ENCODE measurements at places on chromosomes 5 and 9.

GRCh38 chr5:123422433-123423277, 548 bp downstream of the CEP120 start:
- no peak for DNase-seq

DNA sequence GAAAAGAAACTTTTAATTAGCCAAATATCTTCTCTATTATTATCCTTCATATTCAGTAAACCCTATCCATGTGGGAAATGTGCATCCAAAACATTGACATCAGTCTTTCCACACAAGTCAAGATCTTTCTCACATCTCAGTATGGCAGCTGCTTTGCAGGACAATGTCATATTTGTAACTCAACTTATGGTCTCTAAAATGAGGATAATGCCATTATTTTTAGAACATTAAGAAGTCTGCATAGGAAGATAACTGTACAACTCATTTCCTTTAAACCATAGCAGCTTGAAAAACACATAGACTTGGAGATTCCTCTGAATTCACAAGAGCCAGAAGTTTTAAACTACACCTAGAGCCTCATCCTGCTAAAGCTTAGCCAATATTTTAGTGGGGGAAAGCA, 43.7 kb downstream of the MCTP1 start:
- DNase-seq, result no peak

- no peak for DNase-seq
Measured at GRCh38 chr5:159884917-159885620, 31.2 kb upstream of the ADRA1B start.

- DNase-seq, result no peak
Measured at GRCh38 chr5:1709171-1709803, 90.3 kb downstream of the MRPL36 start.

DNA sequence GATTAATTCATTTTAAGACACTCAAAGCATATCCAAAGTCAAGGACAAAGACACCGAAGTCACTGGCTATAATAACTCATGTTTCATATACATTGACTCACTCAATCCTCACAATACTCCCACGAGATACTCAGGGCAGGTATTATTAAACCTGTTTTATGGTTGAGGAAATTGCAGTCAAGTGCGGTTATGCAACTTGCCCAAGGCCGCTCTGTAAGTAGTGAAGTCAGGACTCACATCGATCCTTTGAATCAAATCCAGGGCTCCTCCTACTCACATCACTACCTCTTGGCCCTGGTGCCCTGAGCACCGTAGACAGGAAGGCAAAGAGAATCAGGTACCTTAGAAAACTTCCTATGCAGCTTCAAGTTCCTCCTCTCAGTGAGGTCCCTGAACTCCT, 87.8 kb upstream of the APC start:
- no peak for DNase-seq

GRCh38 chr5:168072665-168073064, 218.8 kb upstream of the WWC1 start:
- DNase-seq, result no peak

GRCh38 chr9:130058154-130058553, 4.4 kb downstream of the GPR107 start:
- no peak for DNase-seq

DNA sequence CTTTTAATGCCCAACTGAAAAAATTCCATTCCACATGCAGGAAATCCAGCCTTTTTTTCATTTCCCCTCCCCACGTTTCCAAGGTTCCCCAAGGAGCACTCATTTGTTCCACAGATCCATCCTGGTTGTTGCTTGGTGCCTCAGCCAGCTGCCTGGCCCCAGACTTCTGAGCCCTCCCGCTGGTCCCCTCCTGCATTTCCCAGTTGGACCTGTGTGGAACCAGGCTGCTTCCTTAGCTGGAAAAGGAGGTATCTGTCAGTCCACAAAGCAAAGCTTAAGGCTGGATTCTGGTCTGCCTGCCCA, 44.8 kb downstream of the ANGPTL2 start:
- DNase-seq, result no peak

DNA sequence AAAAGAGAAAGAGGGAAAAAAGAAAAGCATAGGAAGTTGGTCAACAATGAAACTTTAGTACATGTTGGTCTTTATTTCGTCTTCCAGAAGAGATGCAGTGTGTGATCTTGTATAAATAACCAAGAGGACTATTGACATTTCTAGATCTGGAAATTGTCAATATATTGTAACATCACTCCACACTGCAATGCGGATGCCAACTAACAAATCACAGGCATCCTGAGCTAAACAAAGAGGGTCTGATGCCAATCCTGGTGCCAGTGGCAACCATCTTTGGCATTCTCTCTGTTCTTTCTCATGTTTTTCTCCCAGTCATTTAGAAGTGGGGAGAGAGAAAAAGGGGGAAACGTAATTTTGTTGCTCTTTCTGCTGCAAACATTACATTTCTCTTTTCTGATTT, 9.7 kb downstream of the NFIB start:
- no peak for DNase-seq

GRCh38 chr9:16211946-16212345, 658.5 kb downstream of the BNC2 start:
- DNase-seq, result no peak

DNA sequence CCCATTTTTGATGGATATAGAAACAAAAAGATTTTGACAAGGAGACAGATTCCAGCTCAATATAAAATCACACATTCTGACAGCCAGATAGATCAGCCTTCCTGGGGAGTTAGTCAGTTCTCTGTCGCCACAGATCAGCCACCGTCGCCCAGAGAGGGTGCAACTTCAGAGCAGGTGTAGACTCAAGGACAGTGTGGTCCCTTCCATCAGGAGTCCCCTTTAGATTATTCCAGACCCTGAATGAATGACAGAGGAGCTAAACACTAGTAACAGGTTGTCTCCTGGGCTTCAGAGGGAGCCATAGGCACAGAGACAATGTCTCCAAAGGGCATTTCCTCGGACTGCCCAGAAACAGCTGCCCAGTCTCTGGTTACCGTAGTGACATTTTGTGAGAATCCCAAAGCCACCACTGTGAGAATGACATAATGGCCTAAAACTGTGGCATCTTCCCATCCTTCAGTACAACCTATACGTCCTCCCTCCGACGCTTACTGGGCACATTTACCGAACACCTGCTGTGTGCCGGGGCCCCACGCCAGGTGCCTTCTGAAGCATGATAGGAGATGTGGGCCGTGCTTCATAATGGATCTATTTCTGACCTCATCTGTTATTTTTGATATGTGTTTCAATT, 47.4 kb upstream of the SLC2A8 start:
- DNase-seq, result no peak

DNA sequence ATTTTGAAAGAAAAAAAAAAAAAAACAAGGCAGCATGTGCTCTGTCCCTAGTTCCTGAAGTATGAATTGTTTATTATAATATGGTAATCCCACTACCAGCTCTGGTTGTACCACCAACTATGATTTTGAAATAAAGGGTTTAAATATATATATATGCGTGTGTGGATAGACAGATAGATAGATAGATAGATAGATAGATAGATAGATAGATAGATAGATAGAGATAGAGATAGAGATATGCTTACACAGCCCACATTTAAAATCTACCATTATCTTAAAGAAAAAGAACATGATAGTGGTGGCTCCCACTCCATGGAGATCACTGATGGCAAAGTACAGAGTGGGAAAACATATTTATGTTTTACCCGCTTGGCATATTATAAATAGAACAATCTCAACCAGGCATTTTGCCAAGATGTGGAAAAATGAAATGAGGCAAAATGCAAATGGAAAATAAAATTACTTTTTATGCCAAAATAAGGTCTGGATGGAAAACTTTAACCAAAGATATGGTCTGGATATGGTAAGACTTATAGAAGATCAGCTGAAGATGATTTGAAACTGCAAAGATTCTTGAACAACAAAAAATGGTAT, 170.0 kb downstream of the ARL15 start:
- no peak for DNase-seq

DNA sequence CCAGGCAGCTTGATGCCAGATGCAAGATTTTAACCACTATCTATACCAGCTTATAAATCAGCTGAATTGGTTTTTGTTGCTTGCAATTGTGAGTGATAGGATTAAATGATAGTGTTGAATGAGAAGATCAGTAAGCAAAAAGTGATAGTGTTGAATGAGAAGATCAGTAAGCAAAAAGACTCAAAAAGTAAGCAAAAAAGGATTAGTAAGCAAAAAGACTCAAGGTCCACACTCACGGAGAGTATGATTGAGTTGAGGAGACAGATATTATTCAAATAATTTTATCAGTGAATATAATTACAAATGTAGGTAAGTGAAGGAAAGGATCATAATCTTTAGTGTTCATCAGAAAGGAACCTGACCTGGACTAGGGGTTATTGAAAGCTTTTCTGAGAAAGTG, 58.0 kb upstream of the ARRDC3 start:
- no peak for DNase-seq

DNA sequence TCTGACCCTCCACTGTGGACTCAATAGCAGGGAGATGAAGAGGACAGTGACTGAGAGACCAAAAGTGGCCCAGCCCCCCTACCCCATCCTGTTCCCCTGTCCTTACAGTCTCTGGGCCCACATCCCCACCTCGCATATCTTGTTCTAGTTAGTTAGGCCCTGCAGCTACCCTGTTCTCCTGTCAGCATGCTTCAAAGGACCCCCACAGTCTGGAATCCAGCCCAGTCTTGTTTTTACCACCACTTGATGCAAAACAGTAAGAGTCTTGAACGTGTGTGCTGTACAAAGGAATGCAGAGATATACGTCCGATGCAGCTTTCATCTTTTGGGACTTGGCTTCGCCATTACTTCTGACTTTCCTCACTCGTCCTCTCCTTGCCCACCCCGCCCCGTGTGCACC, 12.2 kb upstream of the POMT1 start:
- DNase-seq, result no peak

- no peak for DNase-seq
Measured at GRCh38 chr5:67205981-67206380, 9.4 kb upstream of the CD180 start.

GRCh38 chr9:131876486-131876885, 136.6 kb upstream of the RAPGEF1 start:
- DNase-seq, result no peak
